B cell (primary cell): ENCODE measurements at places on chromosomes 3 and 15. TPM values are rescaled to one million over a fixed set of nuclear protein-coding genes. Genes with fewer than 3 reads are reported as not detected.
A peak's percentile ranks its signal among the peaks of the same experiment; 100 is the strongest.

- DNase-seq = no peak
Measured at GRCh38 chr15:83571820-83572707, 81.9 kb upstream of the ADAMTSL3 start.

- DNase-seq = peak; percentile 8
Measured at GRCh38 chr3:34020726-34021680, 222.6 kb downstream of the PDCD6IP start.

DNA sequence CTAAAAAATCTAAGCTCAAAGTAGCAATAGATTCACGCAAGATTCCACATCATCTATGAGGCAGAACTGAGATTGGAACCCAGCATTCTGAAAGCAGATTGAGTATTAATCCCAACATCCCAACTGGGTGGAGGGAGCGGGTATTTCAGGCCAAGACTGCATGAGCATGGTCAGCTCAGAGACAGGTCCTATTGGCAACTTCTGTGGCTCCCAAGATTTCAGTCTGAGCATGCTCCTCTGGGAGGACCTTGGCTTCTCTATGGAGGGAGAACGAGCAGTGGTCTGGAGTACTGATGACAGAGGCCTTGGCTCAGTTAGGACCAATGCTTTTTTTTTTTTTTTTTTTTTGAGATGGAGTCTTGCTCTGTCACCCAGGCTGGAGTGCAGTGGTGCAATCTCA is 4.0 kb upstream of the ITGA11 start:
- DNase-seq = no peak

- DNase-seq = no peak
Measured at GRCh38 chr15:60569596-60569995, 90.7 kb upstream of the ICE2 start.

DNA sequence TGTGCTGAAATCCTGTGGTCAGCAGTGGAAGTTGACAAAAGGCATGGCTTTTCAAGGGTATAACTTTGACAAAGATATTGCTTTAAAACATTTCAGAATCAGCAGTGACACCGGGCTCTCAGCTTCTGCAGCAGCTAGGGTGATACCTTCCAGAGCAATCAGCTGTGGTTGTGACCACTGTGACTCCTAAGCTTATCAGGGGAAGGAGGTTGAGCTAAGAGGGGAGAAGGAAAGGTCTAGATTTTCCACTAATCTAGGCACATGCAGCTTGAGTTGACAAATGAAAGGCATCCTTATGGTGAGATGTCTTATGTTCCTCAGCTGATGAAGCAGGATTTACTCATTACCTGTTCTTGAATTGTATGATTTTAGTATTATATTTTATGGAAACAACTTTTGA is 16.3 kb upstream of the LRRFIP2 start:
- DNase-seq = no peak

DNA sequence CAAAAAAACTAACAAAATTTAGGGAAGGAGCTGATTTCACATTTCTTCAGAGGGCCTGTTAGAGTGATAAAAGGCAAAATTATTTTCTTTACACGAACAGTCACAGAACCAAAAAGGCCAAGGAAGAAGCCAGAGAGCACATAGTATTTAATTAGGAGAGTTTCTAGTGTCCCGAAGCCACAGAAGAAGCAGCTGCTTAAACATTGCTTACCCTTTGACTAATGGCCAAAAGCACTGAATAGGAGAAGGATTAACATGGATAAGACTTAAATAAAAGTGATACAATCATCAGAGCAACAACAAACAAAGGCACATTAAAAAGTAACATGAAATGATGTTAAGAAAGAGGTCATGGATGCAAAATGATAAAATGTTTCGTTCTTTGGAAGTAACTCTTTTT is 98.6 kb downstream of the CHL1 start:
- no peak for DNase-seq

DNA sequence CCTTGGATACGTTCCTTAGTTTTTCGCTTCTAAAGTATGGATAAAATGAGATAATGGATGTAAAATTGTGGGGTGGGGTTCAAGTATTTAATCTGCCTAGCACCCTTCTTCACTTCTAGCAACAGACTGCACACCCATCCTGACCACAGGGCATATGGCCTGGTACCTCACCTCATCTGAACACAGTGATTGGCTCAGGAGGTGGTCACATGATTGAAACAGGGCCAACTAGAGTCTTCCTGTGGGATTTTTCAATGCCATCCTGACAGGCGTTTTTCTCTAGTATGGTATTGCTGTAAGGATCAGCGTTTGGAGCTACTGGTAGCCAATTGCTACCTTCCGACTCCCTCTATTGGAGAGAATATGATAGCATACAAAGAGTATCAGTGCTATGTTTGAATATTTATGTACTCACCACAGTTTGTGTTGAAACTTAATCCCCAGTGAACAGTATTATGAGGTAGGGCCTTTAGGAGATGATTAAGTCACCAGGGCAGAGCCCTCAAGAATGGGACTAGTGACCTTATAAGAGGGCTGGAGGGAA is 172.2 kb downstream of the PPM1L start:
- DNase-seq = no peak

DNA sequence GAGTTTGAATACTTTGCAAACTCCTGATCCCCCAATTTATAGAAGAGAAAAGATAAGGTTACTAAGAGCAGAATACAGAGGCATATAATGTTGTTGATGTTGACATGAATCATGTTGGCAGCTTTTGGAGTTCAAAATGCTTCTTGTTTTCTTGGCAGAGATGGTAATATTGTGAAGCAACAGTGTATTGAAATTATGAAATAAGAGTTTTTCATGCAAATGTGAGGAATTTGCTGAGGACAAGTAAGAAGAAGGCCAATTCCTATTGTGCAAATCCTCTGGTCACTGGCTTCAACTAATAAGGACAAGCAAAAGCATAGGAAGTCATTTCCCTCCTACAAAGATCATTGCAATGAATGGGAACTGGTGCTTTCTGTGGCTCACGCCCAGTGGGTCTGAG is 126.9 kb upstream of the CHL1 start:
- no peak for DNase-seq

GRCh38 chr3:31896026-31896425 is 85.0 kb downstream of the OSBPL10 start:
- no peak for DNase-seq

DNA sequence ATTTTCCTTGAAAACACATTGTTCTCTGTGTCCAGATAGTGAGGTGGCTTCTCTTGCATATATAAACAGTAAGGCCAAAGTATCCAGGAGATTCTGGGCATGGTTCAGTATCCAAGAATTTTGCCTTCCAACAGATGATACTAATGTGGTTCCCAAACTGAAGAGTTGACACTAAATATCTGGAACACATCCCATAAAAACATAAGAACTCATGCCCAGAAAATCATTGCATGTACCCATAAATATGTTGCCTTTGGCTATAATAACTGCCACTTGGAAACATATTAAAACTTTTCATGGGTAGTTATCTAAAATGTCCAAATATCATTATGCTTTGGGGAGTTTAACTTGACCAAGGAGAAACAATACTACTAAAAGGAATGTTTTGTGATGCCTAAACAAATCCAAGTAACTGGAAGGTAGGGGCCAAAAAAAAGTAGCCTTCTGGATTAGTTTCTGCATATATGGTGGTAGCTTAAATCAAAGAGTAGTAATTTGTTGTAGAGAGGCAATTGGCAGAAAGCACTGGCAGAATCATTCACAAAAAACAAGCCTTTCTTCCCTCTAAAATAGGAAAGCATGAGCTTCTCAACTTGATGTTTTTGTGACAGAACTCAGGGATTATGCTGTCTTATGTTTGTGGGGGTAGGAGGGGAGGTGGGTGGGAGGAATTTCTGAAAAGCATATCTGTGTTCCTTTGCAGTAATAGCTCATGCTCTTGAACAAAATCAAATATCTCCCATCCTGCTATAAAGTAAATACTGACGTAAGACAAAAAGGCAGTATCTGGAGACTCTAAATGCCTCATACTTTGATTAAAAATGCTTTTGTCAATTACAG is 753.9 kb downstream of the TUSC7 start:
- no peak for DNase-seq

- DNase-seq = no peak
Measured at GRCh38 chr3:5542472-5542871, 355.0 kb downstream of the EDEM1 start.

DNA sequence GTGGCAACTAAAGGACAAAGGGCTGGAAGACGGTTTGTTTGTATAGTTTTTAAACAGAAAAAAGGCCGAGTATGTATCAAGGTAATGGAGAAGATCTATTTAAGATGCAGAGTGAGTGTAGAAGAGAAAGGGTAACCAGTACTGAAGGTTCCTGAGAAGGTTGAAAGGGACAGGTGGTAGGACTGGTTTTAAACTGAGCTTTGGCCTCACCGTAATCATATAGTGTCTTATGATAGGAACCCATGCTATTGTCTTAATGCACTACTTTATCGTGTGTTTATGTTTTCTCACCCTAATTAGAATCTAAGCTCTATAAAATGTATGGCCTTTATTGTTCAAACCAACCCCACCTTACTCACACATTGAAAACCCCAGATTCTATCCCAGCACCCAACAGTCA is 32.7 kb downstream of the FHIT start:
- DNase-seq = no peak

Gene CALML4
- 4.0 and 4.2 TPM in 2 replicates for total RNA-seq

Gene SPATA12
- not detected in 2 replicates for total RNA-seq

Gene GOLGA6L7
- total RNA-seq = not detected in 2 replicates

Gene HACL1
- total RNA-seq = 38.7 and 38.9 TPM in 2 replicates

Gene IRAK2
- total RNA-seq = 23.2 and 24.6 TPM in 2 replicates
